ENCODE measurements at places on chromosomes 5 and 9.

GRCh38 chr5:149211566-149211965, 60.1 kb upstream of the AFAP1L1 start:
- DNase-seq: no peak

DNA sequence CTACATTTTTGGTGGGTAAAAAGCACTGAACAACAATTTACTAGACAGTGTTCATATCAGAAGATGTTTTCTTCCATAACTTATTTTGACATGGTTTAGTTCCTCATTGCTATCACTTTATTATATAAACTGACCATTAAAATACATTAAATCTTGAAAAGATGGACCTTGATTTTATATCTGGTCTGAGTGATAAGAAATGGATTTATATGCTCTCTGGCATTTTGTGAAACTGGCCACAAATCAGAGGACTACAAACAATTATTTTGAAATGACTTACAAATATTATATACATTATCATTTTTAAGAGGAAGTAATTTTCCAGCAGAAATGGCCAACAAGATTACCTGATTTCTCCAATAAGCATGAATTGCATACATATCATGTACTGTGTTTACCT, 23.6 kb upstream of the TRIM36 start:
- DNase-seq: no peak

- DNase-seq: no peak
Measured at GRCh38 chr9:33082538-33083326, 6.3 kb upstream of the SMU1 start.

GRCh38 chr9:31045810-31046209, 1338.6 kb upstream of the ACO1 start:
- no peak for DNase-seq

DNA sequence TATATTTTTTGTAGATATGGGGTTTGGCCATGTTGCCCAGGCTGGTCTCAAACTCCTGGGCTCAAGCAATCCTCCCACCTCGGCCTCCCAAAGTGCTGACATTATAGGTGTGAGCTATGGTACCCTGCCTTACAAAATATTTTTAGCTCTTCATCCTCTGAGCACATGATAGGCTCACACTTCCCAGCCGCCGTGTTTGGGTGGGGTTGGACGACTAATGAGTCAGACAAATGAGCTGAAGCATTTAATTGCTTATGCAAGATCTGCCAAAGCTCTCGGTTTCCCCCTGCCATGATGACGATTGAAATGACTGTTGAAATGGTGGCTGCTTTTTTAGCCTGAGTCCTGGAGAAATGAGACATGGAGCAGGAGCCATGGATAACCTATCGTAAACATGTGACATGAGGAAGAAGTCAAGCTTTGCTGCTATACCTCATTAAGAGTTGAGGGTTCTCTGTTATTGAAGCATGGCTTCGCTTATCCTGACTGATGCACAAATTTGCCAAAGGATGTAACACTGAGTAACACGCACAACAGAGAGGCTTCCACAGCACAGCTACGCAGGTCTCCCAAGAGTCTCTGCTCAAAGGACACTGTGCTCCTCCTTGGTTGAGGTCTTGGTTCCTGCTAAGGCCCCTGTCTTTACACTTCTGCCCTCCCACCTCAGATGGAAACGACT, 48.2 kb upstream of the GFPT2 start:
- no peak for DNase-seq

- no peak for DNase-seq
Measured at GRCh38 chr5:13746026-13746425, 198.5 kb downstream of the DNAH5 start.

DNA sequence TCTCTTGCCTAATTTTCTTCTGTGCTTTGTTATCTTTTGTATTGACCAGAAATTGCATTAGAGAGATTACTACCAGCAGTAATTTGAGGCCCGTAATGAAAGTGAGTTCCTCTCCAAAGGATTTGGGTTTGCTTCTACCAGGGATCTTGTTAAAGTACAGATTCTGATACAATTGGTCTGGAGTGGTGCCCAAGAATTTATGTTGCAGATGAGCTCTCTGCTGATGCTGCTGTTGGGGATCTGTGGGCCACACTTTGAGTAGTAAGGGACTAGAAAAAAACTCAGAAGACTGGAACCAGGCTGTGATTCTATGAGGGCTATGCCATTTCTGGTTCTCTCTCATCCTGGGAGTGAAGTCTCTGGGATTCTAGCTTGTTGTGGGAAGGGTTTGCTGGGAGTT, 192.2 kb downstream of the SEC61B start:
- no peak for DNase-seq

DNA sequence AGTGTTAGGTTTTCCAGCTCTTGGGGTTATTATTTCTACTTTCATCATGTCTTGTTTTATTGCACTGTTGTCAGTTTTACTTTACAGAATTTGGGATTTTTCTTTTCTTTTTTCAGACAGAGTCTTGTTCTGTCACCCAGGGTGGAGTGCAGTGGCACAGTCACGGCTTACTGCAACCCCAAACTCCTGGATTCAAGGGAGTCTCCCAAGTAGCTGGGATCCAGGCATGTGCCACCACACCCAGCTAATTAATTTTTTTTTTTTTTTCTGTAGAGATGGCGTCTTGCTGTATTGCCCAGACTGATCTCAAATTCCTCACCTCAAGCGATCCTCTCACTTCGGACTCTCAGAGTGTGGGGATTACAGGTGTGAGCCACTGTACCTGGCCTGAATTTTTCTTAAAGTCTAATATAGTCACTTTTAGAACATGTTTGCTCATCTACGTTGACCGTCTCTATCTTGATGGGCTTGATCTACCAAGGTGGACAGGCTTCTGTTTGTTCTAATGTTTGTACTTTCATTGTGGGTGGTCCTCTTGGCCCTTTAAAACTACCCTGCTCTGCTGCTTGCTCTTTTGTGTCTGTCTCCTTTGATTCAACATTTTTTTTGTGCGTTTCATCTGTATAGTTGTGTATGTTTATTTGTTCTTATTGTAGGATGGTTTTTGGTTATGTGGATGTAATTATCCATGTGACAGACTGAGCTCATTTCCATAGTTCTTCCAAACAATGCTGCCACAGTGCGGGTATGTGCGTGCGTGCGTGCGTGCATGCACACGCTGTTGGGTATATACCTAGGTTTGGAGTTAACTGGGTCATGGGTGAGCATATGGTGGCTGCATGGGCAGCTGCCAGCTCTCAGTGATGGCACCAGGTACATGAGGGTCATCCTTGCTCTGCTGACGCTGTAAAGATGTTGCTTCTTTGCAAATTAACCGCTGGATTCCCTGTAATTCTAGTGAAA, 18.1 kb downstream of the PRRC2B start:
- DNase-seq: no peak

DNA sequence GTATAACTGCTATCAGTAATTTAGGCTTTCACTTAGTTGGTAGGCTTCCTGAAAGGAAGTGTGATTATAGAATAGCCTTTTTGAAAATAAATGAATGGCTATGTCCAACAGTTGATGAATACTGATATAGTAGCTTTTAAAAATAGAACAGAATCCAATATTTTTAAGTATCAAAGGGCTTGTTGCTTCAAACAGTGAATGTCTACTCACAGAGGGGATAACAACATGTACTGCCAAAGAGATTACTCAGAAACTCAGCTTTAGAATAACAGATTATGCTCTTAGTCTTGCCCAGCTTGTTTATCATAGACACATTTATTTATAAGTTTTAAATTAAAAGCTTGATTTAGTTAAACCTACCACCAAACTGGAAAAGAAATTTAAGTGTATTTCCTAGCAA, 132.6 kb downstream of the XRCC4 start:
- DNase-seq: no peak

DNA sequence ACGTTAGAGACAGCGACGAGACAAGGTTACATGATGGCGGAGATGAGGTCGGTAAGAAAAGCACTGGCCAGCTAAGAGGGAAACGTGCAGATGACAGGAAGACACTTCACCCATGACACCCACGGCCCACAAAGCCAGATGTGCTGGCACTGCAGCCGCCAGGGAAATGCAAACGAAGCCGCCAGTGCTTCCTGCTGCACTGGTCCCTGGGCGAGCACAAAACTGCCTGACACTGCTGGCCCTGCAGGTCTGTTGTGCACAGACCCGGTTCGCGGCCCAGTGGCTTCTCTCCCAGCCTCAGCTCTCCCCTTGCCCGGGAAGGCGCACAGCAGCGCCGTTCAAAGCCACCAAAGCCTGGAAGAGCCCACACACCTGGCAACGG, 20.3 kb downstream of the QSOX2 start:
- no peak for DNase-seq

GRCh38 chr5:10964806-10965205, 203.8 kb upstream of the DAP start:
- DNase-seq: no peak

DNA sequence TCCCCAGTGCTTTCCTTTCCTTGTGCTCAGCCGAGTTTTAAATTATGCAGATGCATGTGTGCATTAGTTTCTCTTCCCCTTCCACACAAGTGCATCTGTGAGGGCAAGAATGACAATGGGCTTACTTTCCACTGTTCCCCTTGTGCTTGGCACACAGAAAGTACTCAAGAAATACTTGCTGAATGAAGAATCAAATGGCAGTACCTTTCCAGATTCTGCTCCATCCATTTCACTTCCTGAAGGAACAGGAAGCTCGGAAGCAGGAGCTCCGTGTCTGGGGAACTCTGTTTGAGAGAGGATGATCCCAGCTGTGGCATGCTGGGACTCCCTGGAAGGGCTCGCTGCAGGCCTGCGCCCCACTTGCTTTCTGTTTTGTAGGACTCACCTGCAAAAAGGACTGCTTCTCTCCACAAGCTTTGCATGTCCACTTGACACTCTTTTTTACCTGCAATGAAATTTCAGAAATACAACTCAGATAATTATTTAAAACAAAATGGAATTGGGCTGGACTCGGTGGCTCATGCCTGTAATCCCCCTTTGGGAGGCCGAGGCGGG, 5.5 kb downstream of the MRNIP start:
- DNase-seq: no peak

Data from iPS DF 6.9 (cell line).